Activated T-helper 2 cell treated with anti-CD3 and anti-CD28 coated beads, Interferon-gamma antibody, Interleukin-2, Interleukin-4, amounts not matched to agents 10 μg/mL and 5 μg/mL and 100 μg/mL, durations not matched to agents 14 hours and 24 hours and 36 hours (primary cell): ENCODE measurements at places on chromosomes 1 and 21. TPM values are rescaled to one million over a fixed set of nuclear protein-coding genes. Genes with fewer than 3 reads are reported as not detected.

Gene OR10R2
- total RNA-seq, result not detected in 2 replicates

DNA sequence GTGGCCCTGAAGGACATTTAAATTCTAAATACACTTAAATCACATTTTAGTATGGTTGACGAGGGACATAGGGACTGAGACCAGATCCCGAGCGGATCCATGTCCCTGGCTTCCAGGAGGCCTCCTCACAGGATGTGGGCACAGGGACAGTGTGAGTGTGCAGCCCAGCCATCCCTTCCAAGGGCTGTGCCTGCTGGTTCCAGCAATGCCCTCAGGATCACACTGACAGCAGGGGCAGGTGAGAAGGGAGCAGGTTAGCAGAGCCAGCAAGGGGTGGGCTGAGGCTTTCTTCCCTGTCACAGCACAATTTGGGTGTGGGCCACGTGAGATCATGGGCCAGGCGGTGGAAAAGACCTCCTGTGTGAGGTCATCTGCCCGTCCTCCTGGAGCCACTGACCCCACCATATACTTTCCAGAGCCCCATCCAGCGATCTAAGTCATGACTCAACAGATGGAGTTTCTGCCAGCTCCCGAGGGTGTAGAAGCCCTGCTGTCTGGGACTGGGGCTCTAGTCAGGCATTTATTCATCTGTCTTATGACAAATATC lies 37.0 kb upstream of the PRSS38 start:
- DNase-seq, result no peak

DNA sequence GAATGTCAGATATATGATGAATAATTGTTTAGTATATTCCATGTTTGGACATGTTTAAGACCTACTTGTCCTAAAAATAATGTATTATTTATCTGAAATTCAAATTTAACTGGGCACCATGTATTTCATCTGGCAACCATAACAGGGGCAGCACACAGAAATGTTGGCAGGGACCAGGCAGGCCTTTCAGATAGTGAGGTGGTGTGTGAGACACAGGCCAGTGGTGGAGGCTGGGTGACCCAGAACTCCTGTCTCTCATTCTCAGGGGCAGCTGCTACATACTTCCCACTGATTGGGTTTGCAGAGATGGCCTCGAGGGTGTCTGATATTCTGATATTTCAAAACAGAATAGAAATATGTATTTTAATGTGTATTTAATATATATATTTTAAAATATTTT lies 1.3 kb upstream of the FASLG start:
- DNase-seq, result no peak

DNA sequence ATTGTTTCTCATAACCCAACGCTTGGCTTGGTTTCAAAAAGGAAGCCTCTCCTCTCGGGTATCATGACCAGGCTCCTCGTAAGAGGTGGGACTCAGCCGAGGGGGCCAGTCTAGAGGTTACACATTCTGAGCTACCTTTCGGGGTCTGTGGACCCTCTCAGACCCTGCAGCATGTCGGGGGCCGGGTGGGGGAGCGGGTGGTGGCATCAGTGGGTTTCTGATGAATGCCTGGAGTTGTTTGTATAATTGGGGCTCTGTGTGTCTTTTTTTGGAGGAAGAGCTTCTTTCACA lies 229.3 kb downstream of the CAMTA1 start:
- DNase-seq, result no peak

DNA sequence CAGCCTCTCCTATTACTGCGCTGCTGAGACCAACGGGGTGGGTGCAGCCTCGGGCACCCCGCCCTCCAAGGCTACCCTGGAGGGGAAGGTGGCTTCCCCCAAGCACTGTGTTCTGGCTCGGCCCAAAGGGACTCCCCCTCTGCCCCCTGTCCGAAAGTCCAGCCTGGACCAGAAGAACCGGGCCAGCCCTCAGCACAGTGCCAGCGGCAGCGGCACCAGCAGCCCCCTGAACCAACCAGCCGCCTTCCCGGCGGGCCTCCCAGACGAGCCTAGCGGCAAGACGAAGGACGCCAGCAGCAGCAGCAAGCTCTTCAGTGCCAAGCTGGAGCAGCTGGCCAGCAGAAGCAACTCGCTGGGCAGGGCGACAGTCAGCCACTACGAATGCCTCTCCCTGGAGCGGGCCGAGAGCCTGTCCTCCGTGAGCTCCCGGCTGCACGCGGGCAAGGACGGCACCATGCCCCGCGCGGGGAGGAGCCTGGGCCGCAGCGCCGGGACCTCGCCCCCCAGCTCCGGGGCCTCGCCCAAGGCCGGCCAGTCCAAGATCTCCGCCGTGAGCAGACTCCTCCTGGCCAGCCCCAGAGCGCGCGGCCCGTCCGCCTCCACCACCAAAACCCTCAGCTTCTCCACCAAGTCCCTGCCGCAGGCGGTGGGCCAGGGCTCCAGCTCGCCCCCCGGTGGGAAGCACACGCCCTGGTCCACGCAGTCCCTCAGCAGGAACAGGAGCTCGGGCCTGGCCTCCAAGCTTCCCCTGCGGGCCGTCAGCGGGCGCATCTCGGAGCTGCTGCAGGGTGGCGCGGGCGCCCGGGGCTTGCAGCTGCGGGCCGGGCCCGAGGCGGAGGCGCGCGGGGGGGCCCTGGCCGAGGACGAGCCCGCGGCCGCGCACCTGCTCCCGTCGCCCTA lies 533.1 kb downstream of the KIF26B start:
- no peak for DNase-seq

DNA sequence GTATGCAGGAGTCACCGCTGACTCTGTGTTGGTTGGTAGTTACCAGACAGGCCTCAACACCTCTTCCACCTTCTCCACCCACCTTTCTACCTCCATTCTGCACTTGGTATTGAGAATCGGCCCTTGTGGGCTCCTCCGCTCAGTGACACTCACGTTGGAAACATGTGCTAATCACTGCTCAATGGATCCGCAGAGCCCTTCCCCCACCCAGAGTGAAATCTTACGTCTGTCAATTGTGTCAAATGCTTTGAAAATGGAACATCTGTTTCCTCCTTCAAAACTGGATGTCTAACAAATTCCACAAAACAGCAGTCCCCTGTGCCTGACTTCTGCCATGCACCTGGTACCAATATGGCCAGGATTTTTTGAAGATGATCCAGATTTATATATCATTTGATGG lies 65.5 kb upstream of the NRIP1 start:
- no peak for DNase-seq

GRCh38 chr1:49293016-49293415 lies 516.3 kb upstream of the BEND5 start:
- DNase-seq, result no peak

Gene ATG4C
- 8.2 and 10.1 TPM in 2 replicates for total RNA-seq

GRCh38 chr1:178051071-178051470 lies 42.8 kb upstream of the RASAL2 start:
- DNase-seq, result no peak

Gene MIER1
- 44.5 and 45.1 TPM in 2 replicates for total RNA-seq

Gene SLC30A10
- not detected in 2 replicates for total RNA-seq

GRCh38 chr1:150005606-150006005 lies 4.9 kb downstream of the OTUD7B start:
- no peak for DNase-seq

GRCh38 chr1:198667186-198667585 lies 28.3 kb downstream of the PTPRC start:
- DNase-seq, result no peak
